ENCODE measurements at places on chromosomes 5 and 9.

- no peak for DNase-seq
Observed at GRCh38 chr5:61167382-61167781, 5.1 kb upstream of the SMIM15 start.

DNA sequence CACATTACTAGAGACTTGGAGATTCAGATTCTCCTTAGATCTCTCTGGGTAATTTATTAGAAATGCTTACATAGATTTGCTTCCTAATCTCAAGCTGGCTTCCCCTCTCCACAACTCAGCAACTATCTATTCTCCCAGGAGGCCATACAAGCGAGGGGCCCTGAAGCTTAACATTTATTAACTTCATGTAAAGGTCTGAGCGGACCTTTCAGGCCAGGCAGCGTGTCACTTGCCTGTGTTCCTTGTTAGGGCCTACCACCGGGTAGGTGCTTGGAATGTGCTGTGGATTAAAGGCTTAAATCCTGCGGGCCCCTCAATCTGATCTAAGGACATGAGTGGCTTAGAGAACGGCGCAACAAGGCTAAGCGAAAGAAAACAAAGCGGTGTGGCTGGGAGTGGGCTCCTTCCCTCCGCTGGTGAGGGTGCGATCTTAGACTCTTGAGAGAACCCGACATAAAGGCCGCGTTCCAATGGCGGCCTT, 712 bp upstream of the HSPA4 start:
- DNase-seq: no peak

DNA sequence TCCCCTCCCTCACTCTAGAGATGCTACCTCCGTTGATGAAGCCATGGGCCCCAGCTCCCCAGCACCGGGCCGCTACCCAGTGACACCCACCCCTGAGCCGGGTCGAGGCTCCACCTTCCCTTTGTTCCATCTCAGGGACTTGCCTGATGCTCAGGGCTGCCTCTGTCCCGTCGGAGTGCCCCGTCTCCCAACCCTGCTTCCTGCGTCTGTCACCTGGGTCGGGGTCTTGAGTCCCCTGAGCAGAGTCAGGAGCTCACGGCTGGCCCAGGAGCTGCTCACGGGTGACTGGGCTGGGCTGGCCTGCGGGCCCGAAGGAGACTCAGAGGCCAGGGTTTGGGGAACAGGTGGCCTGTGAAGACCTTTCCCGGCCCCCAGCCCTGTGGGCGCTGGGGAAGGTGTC, 85.3 kb downstream of the KCNT1 start:
- DNase-seq: no peak

GRCh38 chr5:111743988-111744387, 13.0 kb downstream of the NREP start:
- no peak for DNase-seq

DNA sequence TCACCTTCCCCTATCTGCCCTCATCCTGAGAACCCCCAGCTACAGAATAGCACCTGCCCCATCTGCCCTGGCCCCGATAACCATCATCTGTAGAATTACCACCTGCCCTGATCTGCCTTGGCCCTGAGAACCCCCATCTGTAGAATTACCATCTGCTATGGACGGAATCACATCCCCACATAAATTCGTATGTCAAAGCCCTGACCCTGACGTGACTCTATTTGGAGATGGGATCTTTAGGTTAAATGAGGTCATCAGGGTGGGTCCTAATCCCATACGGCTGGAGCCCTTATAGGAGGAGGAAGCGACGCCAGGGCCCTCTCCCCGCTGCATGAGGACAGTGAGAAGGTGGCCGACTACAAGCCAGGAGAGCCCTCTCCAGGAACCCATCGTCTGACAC, 32.6 kb downstream of the SARDH start:
- DNase-seq: no peak

All from stimulated activated CD8-positive, alpha-beta memory T cell treated with anti-CD3 and anti-CD28 coated beads, Interleukin-15, amount 100 ng/mL, for 48 hours (primary cell).